ENCODE measurements at places on chromosomes 7 and 10.

DNA sequence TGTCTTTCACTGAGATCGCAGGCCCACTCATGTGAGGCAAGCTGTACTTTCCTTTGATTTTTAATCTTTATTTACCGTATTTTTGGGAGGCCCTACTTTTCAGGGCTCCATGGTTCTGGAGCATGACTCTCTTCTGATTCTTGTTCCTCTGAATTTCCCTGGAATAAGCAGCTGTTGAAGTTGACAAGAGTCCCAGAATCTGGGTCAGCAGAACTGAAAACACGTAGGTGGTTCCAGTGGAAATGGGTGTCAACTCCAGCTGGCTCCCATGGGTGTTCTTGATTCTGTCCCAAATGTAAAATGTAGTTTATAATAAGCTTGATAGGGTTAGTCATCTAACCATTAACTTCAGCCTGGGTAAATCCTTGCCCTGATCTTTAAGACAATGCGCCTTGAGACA lies 409.4 kb downstream of the GATA3 start:
- no peak for DNase-seq

DNA sequence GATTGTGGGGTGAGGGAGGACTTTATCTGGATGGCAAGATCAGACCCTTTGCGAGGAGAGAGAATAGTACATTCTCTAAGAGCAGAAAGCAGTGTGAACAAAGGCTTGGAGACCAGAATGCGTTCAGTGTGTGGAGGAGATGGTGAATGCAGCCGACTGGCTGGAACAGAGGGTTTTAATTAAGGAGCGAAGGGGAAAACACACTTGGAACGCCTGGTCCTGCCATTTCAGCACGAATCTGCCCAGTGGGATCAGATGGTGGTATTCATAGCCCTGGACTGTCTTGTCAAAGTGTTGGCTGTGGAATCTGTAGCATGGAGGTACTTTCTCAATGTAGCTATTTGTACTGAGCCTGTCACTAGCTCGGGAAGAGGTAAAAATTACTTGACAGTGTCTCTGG lies 260.9 kb downstream of the SLC25A13 start:
- no peak for DNase-seq

- no peak for DNase-seq
Observed at GRCh38 chr7:106418094-106418493, 133.3 kb upstream of the NAMPT start.

GRCh38 chr10:29323367-29323766 lies 34.5 kb downstream of the LYZL1 start:
- no peak for DNase-seq

DNA sequence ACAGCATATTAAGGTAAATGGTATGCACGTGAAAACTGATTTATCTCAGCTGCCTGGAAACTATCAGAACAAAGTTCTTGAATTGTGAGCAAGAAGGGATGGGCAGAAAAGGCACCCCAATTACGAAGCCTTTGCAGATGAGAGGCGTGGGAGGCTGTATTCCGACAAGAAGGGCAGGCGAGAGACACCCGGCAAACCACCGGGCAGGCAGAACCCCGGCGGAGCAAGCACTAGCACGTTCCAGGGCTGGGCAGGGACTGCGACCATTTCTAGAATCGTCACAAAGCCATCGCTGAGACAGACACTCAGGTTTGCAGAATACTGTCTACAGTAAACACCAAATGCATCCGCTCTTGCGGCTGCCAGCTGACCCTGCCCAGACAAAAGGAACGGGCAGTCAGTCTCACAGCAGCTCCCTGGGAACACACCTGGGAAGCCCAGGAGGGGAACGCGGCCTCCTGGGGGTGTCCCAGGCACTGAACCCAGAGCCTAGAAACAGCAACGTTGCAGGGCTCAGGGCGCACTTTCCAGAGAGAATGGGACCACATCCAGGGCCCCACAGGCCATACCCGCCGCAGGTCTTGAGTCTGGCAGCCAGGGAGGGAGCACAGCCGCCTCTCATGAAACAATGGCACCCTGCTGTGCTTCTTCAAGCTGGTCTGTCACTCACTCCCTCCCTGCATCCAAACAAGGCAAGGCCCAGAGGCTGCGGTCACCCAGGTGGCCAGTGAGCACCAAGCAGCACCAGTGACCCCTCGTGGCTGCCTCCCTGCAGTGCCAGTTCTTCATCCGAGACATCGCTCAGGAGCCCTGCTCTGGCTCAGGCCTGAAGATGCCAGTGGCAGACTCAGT lies 261.9 kb downstream of the PTPRN2 start:
- no peak for DNase-seq

DNA sequence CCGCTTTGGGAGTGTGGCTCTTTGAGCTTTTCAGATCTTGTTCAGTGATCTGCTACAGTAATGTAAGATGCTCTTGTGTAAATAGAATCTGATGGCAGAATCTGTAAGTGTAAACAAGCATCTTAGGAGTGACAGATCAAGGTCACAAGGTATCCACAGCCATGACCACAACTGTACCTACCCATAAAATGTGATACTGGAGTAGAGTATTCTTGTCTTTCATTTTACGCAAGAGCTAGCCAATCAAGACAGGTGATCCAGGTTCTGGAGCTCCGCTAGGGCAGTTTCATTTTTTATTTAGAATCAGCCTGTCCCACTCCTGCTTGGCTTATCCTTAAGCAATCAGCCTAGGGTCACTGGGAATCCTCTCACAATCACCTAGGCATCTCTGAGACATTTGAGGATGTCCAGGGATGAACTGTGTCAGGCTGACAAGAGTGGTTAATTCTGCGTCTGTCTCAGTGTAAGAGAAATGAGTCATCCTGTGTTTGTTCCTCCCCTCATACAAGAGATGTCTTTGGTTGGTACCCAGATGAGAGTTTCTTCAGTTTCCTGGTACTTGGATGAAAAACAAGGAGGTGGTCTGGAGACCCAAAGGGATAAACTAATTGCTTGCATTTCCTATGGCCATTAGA lies 13.6 kb downstream of the ZNF138 start:
- DNase-seq, result no peak

- no peak for DNase-seq
Observed at GRCh38 chr7:40746841-40747556, 612.2 kb downstream of the SUGCT start.

DNA sequence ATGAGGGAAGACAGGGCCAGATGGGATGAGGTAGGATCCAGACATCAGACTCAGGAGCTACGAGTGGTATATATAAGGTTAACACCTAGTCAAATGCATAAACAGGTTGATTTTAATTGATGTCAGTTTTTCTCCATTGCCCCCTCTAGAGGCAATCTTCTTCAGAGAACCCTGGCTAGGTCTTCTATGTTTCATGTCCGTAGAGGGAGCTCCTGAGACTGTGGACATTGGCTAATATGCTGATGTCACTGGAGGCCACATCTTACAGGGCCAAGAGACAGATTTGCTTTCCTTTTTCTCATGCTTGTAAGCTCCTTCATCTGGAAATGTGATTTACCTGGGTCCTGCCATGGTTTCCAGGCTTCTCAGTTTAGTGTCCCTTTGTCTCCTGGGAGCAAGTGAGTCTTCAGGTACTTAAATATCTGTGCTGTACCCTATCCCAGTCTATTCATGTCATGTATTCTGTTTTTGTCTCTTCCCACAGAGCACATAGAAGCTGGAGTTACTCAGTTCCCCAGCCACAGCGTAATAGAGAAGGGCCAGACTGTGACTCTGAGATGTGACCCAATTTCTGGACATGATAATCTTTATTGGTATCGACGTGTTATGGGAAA lies 161.6 kb upstream of the PRSS1 start:
- peak; percentile 74 for DNase-seq

- peak; percentile 37 for DNase-seq
Observed at GRCh38 chr7:92246360-92247101, 757 bp downstream of the ANKIB1 start.

- peak; percentile 81 for DNase-seq
Observed at GRCh38 chr7:135672560-135673359, 10.4 kb downstream of the STMP1 start.

DNA sequence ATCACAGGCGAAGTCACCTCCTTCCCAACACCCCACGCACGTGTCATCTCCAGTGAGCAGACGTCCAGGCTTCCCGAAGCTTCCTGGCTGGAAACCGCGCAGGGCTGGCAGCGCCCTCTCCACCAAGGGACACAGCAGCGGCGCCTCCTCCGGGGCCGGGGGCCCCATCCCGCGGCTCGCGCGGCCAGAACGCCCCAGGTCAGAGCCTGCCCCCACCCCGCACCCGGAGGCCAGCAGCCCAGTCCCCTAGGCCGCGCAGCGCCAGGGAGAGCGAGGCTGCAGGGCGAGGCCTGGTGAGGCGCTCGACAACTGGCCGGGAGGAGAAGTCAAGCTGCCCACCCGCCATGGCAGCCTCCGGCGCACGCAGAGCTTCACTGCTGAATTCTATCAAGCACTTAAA lies 247.0 kb downstream of the SEMA3D start:
- DNase-seq, result no peak

GRCh38 chr10:112912410-112912928 lies 37.6 kb upstream of the TCF7L2 start:
- no peak for DNase-seq

DNA sequence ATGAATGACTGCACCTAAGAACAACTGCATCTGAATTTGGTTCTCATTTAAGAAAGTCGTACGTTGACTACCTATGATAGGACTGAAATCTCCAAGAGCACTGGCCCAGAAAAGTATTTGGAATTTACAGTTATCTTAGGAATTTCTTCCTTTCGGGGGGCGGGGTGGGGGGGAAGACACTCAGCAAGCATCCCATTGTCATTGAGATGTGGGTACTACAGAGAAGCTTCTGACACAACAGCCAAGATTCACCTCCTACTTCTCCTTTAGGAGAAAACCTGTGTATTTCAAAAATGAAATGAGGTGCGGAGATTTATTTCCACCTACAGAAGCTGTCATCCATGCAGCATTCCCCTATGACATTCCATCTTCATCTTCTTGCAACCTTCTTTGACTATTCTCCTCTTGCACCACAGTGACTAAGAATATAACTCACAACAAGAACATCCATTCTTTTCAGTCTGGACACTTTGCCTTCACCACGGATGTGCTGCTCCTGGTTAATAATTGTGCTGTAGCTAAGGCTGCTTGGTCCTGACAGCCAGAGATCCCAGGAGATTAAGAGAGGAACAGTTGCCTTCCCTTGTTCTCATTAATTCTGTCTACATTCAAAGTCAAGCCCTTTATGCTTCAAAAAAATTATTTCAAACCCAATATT lies 98.4 kb upstream of the FRMD4A start:
- DNase-seq, result no peak

GRCh38 chr10:123896246-123896927 lies 4.8 kb upstream of the CPXM2 start:
- DNase-seq, result no peak

- no peak for DNase-seq
Observed at GRCh38 chr7:14760730-14761478, 141.6 kb downstream of the DGKB start.

GRCh38 chr7:150335774-150336112 lies 5.7 kb downstream of the RARRES2 start:
- DNase-seq, result no peak

- no peak for DNase-seq
Observed at GRCh38 chr7:368651-369475, 78.9 kb downstream of the FOXL3 start.

GRCh38 chr10:24947304-24948097 lies 4.9 kb downstream of the PRTFDC1 start:
- no peak for DNase-seq

DNA sequence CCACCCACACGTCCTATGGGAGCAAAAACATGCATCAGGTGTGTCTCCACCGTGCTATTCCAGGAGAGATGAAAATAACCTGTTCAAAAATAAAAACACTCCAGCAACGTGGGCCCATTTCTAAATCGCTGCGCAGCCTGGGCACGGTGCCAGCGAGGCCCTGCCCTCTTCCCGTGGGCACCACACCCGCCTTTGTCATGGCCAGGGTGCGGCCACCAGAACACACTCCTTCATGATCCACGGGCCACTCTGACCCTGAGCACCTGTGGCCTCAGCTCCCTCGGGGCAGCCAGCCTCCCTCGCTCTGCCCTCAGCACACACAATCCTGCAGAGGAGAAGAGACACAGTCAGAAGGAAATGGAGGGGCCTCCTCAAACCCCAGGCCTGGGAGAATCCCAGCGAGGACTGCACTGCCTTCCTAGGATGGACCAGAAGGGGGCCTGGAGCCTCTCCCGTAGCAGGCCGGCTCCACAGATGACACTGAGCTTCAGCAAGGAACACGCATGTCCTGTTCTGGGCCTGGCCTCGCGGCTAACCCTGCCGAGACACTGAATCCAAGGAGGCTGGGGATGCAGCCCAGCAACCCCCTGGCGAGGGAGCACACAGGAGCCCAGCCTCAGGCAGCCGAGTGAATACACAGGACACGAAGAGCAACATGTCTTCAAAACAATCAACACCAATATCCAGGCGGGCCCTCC lies 169.0 kb downstream of the MAD1L1 start:
- peak; percentile 20 for DNase-seq

DNA sequence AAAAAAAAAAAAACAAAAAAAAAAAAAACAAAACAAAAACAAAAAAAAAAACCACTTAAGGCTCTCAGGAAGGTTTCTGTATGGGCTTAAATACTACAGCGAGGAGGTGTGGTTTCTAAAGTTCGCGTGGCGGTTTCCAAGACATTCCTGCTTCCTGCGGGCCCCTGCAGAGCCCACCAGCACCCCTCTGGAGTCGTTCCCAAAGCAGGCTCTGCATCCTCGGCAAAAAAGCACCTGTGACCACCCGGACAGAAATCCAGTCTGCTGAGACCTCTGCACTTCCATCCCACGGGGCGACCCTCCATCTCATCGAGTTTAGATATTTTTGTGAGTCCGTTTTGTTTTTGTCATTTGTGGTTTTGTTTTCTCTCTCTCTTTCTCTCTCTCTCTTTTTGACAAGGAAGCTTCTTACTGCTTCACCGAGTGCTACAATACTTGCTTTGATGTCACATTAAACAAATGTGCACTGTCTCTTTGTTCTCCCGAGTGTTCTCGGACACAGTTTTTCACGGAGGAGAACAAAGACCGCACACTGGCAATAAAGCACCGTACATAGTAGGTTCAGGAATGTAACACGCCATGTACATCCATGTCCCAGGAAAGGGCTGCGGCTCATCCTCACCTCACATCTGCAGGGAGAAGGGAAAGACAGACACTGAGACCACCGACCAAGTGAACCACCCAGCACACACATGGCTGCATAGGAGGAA lies 21.5 kb downstream of the PDGFA start:
- DNase-seq, result no peak

DNA sequence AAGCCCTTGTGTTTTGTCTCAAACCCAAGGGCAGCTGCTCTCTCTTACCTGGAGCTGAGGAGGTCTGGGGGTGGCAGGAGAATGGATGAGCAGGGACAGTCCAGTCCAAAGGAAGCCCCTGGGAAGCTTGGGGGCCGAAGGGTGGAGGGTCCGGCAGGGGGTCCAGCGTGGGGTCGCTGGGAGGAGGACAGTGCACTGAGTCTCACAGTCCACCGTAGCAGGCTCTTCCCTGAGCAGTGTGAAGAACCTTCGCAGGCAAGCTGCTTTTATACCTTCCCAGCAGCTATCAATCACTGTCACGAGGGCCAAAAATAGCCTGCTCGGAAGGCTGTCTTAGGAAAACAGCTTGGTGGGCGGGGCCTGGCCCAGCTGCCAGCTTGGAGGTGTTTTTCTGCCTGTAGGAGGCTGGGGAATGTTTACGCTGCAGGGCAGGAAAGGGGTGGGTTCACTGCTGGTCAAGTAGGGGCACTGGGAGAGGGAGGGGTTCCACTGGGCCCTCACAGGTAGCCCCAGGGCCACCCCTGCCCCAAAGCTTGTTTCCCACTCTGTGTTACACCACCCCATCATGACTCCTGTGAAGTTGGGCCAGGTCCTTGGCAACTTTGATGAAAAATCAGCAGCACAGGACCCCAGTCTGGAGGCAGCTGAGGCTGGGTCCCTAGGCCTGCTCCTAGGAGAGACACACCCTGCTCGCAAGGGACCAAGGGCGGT lies at the start of gene DEPP1:
Gene DEPP1 (minus strand): TSS at position 240 of the 711 bp plus-strand sequence. CDS start 779 bp downstream, outside the sequence.
- peak; percentile 86 for DNase-seq

- DNase-seq, result no peak
Observed at GRCh38 chr7:135661311-135662122, 797 bp upstream of the STMP1 start.

- no peak for DNase-seq
Observed at GRCh38 chr10:72255977-72256729, 17.6 kb upstream of the DDIT4 start.
